ENCODE measurements at places on chromosomes 6 and 20.

DNA sequence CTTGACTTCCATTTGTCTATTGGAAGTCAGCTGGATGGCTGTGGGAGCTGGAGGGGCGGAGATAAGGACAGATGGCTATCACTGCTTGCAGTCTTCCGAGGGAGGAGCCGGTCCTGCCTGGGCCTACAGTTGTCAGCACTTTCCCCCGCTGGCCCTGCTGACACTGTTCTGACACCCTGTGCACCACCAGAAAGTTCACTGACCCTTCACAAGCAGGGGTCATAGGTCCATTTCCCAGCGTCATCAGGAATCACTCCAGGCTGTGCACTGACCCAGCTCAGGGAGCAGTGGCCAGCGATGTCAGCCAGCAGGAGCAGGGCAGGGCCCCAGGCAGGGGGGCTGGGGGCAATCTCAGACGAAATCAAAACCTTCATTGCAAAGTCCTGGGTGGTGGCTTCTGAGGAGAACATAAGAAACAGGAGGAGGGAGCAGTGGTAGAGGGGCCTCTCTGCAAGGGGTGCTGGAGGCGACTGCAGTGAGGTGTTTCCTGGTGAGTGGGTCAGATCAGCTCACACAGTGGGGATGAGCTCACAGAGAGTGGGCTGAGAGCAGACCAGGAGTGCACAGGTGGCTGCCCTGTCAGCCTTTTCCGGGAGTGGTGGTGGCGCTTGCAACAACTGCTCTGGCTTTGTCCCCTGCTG, 26.5 kb upstream of the PLEKHG1 start:
- peak; percentile 4 for DNase-seq

DNA sequence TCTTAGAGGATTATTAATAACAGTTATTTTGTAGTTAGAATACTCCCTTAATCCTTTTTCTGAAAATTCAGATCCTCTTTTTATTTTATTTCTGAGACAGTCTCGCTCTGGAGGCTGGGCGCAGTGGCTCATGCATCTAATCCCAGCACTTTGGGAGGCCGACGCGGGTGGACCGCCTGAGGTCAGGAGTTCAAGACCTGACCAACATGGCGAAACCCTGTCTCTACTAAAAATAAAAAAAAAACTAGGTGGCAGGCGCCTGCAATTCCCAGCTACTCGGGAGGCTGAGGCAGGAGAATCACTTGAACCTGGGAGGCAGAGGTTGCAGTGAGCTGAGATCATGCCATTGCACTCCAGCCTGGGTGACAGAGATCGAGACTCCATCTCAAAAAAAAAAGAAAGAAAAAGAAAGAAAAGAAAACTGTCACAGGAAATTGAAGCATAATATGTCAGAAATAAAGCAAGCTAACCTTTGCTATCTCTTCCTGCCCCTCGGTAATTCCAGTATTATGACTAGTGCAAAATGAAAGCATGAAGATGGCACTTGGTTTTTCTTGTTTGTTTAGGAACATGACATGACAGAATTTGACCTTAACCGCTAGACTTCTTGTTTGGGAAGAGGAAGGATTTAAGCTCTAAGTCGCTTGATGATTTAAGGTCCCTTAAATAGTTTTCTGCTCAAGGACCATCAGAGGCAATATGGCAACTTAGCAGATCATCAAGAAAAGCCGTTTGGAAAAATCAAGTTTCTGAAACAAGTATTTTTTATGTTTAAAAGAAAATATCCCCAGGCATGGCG, 1.8 kb upstream of the RBM39 start:
- DNase-seq, result no peak

- DNase-seq, result no peak
Measured at GRCh38 chr6:72417759-72418158, 204.1 kb upstream of the KCNQ5 start.

DNA sequence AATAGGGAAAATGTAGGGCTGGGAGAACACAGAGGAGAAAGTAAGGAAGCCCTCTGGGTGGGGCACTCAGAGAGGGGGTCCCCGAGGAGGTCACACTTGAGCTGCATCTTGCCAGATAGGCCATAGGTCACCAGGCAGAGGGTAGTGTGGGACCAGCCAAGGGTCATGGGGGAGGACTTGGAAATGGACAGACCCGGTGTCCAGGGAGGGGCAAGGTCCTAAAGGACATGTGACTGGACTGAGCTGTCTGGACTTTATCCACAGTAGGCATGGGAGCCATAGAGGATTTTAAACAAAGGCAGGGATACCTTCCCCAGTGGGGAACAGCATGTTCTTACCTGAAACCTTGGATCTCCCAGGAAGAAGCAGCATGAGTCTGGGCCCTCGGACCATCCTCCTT, 266.7 kb downstream of the LRFN2 start:
- DNase-seq, result no peak

- DNase-seq, result no peak
Measured at GRCh38 chr20:38926934-38927616, 858 bp downstream of the FAM83D start.

Measured in SK-N-DZ (cell line).